ENCODE measurements at places on chromosomes 3 and 15.

DNA sequence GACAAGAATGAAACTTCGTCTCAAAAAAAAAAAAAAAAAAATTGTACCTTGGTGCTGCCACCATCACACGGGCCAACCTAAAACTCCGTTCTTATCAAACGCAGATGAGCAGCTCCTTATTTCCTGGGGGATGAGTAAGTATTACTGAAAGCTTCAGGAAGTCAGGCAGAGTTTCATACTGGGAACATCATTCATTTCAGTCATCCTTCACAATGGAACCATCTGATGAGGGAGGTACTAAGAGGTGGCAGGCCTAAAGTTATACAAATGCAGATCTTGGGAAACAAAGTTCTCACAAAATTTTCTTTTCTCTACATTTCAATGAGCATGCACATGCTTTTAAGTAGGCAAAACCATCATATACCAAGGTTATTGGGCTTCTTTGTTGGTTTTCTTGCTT, 636.0 kb upstream of the LMCD1 start:
- DNase-seq, result no peak

DNA sequence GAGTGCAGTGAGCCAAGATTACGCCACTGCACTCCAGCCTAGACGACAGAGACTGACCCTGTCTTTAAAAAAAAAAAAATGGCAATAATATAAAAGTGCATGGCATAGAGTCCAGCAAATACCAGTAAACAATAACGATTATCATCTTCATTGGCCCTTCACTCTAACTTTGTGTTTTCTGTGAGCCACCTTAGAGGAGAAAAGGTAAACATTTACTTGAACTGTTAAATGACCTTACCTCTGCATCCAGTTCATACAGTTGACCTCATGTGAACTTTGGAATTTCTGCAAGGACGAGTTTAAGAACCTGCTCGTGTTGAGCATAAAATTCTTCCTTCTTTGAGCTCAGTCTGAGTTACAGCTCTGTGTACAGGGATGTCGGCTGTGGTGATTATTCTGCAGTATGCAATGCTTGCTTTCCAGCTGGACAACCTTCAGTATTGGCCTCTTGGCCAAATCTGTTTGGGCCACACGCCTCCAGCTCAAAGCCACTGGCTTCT, 56.6 kb downstream of the RLBP1 start:
- DNase-seq, result no peak

- DNase-seq, result no peak
Observed at GRCh38 chr3:41579861-41580260, 380.6 kb downstream of the CTNNB1 start.

DNA sequence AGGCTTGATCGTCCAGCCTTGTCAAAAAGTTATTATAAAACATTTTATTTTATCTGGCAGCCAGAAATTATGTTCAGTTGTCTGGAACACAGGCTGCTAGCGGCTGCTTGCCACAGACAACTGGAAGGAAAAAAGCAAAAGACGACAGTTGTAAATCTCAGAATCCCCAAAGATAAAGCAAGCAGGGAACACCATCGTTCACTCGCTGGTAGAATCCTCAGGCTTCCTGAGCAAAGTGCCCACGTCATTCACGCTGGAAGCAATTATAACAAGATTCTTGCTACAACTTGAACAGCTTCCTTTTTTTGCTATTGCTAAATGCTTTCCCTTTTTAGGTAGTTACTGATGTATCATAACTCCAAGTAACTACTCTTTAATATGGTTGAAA, 33.6 kb downstream of the ADAMTS17 start:
- no peak for DNase-seq

DNA sequence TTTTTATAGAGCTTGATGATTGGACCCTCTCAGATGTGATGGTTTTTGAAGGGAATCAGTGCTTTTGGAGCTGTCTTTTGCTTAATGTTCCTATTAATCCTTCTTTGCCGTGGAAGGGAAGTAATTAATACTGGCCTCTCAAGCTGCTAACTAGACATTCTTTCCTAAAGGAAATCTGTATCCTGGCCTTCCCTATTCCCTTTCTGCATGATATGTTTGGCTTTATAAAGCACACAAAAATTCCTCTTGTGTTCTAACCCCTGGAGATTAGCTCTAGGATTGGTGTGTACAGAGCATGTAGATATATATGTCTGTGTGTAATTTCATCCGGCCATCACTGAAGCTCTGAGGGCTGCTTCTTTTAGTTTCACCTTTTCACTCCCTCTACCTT, 6.9 kb downstream of the ATXN7 start:
- no peak for DNase-seq

GRCh38 chr15:45995800-45996199, 361.0 kb downstream of the SQOR start:
- no peak for DNase-seq

- no peak for DNase-seq
Observed at GRCh38 chr3:52523386-52524257, 10.0 kb downstream of the NT5DC2 start.

DNA sequence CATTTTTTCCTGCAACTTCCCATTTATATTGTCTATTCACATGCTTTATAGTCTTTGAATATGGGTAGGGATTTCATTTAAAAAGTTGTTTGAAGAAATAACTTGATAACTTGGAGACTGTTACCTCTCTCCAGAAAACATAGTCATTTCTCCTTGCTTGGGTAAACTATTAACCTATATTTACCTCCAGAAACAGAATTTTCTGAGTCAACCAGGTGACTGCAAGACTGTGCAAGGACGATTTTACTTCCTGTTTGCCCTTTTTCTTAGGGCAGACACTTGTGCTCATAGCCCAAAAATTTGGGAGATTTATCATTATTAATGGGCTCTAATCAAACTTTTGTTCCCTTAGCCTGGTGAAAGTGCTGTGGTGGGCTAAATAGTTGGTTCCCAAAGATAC, 14.3 kb upstream of the MOBP start:
- no peak for DNase-seq

DNA sequence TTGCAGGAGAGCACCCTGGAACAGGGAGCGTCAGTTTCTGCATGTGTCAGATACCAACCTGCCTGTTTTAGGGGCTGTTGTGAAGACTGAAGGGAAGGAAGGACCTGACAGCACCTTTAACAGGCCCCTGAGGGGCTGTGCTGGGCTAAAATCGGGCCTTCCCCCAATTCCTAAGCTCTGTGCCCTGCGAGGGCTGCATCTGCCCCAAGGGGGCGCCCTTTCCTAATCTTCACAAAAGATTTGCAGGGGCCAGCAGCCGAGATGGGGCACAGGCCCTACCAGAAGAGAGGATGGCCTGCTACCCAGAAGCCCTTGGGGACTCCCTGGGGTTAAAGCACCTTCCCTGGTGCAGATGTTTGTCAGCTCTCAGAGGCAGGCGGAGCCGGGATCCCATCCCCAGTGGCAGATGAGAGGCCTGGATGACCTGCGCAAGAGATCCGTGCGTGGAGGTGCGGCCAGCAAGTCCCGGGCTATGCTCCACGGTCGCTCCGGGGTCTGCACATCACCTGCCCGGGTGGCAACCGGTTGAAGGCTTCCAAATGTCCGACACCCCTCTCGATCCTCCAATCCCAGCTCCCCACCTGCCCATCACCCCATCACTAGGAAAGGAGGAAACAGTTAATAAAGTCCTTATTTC, 53.6 kb downstream of the RHCG start:
- DNase-seq, result peak; percentile 52

DNA sequence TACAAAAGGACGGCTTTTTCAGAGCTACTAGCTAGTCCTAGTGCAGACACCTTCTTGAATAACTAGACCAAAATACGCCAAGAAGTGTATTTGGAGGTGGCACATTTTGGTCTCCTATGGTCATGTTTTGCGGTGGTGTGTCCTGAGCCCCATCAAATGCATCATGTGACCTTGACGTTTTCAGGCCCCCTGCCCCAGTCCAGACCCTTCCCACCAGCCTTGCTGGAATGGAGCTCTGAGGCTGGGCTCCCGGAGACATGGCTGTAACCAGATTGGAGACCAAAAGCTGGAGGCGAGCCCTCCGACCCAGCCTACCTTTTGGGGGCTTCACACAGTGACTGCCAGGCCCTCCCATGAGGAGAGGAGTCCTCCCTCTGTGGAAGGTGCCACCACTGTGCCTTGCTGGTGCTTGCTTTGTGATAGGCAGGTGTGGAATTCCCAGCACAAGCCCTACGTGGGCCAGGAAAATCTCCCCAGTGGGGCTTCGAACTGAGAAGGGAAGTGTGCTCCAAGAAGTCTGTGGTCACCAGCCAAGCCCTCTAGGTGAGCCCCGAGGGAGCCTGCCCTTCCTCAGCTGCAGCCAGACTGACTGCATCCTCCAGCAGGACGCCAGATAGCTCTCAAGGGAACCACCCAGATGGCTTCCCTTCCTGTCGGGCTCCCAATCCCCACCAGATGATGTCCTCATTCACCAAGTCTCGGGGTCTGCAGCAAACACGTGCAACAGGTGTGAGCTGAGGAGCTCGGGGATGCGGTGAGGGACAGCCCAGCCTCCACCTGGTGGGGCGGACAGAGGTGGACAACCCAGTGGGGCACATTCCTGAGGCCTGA, 126.2 kb downstream of the ASB7 start:
- no peak for DNase-seq

DNA sequence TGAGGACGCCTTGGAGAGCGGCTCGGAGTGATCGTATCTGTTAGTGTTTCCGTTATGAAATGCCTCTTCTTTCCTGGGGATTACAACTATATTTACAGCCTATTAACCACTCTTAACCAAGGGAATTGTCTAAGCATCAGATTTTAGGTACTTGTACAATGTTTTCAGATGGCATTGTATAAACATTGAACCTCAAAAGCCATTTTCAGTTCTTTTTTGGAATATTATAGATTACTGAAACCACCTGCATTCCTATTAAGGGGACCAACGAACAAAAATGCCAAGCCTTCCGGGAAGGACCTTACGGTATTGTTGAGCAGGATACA, 1.1 kb downstream of the NEO1 start:
- DNase-seq, result no peak

- no peak for DNase-seq
Observed at GRCh38 chr3:172692751-172693338, 18.0 kb downstream of the NCEH1 start.

DNA sequence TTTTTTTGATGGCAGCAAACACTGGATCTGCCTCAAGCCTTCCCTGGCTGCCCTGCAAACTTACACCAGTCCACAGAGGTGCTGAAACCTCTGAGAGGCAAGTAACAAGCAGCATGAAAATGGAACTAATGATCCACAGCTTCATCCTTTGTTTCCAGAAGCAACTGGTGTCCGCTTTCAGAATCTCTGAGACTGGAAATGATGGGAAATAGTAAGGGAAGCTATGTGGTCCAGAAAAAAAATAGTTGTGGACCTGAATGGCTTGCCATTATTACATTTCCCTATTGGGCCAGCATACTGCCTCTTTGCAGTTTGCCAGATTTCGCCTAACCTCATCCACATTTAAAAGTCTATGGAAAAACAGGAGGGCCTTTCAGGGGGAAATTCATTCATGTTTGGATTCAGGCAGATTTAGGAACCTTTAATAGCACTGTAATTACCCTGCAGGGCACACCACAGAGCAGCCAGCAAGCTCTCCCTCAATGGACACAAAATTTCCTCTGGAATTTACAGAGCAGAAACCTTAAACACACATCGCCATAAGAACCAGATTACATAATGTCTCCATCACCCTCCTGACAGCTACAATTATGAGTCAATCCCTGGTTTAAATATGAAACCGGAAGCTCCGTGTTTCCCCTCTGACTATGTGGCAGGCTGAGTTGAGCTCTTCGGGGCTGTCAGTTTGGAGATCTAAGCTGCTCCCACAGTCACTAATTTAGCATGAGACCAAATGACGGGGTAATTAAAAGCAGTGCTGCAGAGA, 134.4 kb downstream of the TMCO5A start:
- no peak for DNase-seq

DNA sequence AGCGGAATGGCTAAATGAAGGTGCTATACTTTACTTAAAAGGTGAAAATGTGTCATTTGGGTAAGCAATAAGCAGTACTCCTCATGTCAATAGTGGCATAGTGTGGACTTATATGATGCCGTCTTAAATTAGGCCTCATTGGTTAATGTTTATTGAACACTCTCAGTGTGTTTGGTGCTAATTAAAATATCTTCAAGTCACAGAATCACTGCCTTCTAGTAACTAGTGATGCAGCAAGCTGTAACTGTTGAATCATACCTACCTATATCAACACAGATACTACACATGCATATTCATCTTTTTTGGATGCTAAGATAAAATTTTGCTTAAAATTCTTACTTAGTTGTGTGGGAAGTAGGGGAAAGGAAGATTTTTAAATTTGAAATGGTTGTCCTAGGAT, 30.7 kb downstream of the ARHGAP31 start:
- DNase-seq, result no peak

- no peak for DNase-seq
Observed at GRCh38 chr3:69787436-69788168, 48.3 kb downstream of the MITF start.

DNA sequence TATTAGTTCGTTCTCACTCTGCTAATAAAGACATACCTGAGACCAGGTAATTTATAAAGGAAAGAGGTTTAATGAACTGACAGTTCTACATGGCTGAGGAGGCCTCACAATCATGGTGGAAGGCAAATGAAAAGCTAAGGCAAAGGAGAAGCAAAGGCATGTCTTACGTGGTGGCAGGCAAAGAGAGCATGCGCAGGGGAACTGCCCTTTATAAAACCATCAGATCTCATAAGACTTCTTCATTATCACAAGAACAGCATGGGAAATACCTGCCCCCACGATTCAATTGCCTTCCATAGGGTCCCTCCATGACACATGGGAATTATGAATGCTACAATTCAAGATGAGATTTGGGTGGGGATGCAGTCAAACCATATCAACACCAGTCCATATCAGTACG, 133.5 kb downstream of the ZNF621 start:
- DNase-seq, result no peak

DNA sequence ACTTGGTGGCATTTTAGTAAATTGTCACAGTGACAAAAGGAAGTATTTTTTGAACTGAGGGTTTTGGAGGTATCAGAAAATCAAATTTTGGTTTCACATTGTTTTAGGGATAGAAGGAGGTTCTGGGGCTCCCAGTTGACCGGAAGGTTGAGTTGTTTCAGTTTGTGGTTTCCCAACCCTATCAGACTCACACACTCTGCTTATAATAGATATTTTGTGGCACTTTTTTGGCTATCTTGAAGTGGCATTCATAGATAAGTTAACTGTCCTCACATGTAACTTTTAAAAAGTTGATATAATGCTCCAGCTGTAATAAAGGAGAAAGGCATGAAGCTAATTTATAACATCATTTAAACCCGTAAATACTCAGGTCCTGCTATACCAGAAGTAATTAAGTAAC, 12.8 kb downstream of the ARMC8 start:
- DNase-seq, result no peak

DNA sequence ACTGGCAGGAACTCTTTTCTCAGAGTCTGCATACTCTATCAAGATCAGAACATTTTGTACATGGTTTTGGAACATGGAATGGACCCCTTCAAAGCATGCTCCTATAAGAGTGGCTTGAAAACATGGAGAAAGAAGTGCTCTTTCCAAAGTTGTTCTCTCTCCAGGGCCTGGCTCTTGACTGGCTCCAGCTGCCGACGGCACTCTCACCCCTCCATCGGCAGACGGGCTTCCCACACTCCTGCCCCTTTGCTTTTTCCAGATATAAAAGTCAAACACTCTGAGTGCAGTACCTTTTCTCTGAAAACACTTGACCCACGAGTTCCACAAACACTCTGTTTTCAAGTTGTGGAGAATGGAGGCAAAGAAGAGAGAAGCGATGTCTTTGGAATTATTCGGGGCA, 72.5 kb upstream of the ONECUT1 start:
- DNase-seq, result no peak

GRCh38 chr3:15977090-15977489, 179.3 kb upstream of the ANKRD28 start:
- no peak for DNase-seq
